ENCODE measurements at places on chromosomes 12 and 14.
A peak's percentile ranks its signal among the peaks of the same experiment; 100 is the strongest.

DNA sequence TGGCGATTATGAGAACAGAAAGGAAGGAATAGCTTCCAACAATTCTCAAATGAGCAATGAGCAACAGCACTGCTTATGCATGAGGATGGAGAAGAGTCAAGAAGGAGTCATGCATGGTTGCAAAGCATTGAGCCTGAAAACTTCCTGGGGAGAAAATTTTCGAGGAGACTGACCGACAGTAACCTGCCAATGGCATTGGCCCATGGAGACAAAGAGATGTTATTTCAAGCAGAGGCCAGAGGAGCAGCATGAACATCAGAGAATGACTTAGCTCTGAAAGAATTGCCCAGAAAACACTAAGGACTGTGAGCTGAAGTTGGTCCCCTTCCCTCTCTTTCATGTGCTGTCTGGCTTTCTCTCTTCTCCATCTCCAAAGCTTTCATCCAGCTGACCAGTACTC is 343.4 kb downstream of the ADAMTS20 start:
- peak; percentile 64 for DNase-seq

DNA sequence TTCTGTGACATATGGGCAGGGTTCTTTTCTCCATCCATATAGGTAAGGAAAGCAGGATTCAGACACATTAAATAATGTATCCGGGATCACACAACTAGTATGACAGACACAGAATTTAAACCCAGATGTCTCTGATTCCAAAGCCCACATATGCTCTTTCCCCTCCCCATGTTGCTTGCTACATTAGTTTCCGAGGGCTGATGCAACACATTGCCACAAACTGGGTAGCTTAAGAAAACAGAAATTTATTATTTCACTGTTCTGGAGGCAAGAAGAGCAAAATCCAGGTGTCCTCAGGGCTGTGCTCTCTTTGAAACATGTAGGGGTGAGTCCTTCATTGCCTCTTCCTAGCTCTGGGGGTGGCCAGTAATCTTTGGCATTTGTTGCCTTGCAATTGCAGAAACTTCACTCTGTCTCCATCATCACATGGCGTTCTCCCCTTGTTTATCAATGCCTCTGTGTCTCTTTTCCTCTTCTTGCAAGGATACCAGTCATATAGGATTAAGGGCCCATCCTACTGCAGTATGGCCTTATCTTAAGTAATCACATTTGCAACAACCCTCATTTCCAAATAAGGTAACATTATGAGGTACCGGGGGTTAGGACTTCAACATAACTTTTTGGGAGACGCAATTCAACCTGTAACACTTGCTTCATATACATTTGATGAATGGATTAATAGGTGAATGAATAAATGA is 83.0 kb upstream of the CCND2 start:
- DNase-seq: no peak

- no peak for DNase-seq
These were observed 167.1 kb upstream of the OR4E1 start for GRCh38 chr14:21840765-21841164.

DNA sequence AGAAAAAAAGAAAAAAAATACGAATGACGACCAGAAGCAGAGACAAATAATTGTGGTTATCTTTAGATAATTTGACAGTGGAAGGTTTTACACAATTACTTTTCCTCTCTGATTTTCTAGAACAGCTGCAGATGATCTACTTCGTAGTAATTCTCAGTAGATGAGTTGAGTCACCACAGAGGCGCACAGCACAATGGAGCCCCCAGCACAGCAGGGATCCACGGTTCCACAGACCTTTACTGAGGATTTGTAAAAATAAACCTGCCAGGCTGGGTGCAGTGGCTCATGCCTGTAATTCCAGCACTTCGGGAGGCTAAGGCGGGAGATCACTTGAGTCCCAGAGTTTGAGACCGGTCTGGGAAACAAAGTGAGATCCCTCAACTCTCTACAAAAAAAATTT is 29.3 kb downstream of the AMN start:
- DNase-seq: no peak

DNA sequence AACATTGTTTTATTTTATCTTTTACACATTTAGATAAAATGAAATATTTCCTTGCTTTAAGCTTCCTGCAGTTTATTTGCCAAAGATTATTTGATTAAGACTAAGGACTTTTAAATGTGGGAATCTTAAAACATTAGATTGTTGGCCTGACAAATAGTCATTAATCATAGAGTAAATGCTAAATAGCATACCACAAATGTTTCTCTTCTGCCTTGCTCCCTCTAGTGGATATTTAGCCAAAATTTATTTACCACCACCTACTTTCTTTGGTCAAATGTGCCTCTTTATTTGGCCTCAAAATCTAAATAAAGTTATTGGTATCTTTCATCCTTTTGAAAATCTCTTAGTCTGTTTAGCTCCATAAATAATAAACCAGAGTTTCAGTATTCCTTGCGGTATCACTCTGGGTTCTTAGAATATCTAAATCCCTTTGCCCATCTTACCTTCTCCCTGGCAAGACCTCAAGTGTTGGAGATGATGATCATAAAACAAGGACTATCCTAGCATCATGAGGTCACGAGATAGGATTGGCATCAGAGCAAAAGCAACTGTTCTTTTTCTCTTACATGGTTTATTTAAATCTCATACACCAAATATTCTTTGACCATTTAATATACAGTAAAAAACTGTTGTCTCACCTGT is 150.6 kb upstream of the AEBP2 start:
- DNase-seq: no peak

- DNase-seq: no peak
These were observed 182.4 kb downstream of the EGLN3 start for GRCh38 chr14:33768458-33768830.

GRCh38 chr14:36675581-36675980 is 13.9 kb downstream of the PAX9 start:
- DNase-seq: no peak

DNA sequence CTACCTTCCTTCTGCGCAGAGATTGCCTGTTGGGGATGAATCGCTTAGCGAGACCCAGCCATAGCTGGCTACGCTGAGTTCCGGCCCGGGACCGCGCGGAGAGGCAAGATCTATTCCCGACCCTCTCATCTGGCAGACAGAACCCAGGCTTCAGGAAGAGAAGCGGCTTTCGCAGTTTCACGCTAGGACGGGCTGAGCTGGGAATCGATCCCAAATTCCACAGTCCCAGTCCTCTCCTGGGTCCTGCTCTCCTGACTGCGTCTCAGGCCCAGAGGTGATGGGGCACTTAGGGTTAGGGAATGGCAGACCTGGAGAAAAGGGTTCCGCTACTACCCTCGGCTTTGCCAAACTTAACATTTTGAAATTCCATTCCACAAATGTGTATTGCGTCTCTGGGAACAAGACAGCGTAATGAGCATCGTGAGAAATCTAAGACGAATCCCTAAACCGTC is 2.8 kb downstream of the PTPN21 start:
- DNase-seq: no peak

GRCh38 chr12:132640936-132641335 is 22.4 kb downstream of the P2RX2 start:
- DNase-seq: no peak

- DNase-seq: no peak
These were observed 711.1 kb upstream of the SEL1L start for GRCh38 chr14:82244791-82245190.

DNA sequence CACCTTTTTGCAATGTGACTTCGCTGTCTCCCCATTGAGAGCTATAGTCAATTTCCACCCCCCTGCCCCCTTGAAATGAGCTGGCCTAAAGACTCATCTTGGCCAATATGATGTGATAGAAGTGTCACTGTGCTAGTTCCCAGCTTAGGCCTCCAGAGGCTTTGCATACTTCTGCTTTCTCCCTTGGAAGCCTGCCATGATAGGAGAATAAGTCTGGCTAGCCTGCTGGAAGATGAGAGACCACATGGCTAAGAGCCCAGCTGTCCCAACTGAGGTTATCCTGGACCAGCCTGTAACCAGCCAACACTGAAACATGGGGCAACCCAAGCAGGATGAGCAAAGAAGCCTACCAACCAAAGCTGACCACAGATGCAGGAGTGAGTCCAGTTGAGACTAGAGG is 196.9 kb downstream of the GRIN2B start:
- no peak for DNase-seq

DNA sequence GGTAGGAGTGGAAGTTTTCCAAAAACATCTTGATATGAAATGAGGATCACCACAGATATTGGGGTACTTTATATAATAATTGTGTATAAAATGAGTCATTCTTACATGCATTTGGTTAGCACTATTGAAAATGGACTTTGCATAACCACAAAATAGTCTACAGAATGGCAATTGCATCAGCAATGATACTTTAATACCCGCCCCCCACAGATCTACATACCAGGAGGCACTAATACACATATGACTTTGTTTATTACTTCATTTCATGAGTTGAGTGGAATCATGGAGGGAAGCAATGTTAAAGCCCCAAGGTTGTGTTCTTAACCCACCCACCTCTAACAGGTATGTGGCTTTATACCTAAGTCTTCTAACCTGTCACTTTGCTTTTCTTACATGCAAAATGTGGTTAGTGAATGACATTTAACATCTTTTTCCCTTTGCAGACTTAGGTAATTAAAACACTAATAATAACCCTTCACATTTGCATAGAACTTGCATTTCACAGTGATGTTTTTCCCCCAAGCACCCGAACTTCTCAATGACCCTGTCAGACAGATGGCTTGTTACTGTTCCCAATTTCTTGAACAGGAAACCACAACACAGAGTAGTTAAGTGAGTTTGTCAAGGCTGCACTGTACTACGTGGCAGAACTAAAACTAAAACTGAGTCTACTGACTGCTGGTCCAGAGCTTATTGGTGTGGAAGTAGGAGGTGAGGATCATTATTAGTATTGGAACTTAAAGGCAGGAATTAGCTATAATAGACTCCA is 101.9 kb downstream of the NPAS3 start:
- no peak for DNase-seq

GRCh38 chr12:132586929-132587328 is 23.5 kb downstream of the LRCOL1 start:
- no peak for DNase-seq

DNA sequence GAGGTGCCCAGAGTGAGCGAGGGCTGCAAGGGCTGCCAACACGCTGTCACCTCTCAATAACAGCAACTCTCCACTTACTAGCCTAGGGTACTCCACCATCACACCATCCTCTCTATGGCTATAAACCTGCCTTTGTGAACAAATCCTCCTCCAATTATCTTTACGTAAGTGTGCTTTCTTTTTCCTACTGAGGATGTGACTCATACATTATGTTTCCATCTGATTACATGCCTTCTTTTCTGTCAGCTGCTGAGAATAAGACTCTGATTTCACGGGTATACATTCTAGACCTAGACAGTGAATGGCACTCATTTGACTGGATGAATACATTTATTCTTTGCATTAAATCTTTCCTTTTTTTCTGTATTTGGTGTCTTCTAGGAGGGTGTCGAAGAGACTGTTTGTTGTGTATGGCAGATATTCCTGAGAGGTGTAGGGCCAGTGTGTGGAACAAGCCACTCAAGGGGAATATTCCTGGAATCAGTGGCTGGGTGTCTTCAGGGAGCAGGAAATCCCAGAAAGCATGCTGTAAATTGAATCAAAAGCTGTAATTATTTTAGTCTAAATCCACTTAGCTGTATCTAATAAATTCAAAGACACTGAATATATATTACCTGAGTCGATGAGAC is 327.3 kb upstream of the TMTC1 start:
- no peak for DNase-seq

GRCh38 chr12:69042970-69043369 is 110.0 kb upstream of the CPM start:
- no peak for DNase-seq

DNA sequence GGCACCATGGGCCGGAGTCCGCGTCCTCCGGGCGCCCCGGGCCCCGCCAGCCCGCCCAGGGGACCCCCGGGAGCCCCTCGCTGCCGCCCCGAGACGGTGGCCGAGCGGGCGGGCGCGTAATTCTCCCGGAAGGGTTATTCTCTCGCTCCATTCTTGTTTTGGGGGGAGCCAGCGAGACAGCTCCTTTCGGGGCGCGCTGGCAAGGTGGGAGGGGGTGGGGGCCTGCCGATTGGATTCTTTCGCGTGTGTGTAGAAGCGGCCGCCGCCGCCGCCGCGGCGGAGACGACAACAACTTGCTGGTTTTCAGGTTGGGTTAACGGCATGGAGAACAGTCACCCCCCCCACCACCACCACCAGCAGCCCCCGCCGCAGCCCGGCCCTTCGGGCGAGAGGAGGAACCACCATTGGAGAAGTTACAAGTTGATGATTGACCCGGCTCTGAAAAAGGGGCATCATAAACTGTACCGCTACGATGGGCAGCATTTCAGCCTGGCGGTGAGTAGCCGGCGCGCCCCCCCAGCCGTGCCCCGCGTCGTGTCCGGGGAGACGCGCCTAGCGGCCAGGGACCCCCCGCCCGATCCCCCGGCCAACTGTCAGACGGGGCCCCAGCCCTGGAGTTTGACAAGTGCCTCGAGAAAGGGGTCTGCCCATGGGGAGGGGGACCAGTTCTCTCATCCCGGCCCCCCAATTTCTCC is 755 bp downstream of the SETD1B start:
- DNase-seq: no peak

- no peak for DNase-seq
These were observed 1.7 kb upstream of the DUSP6 start for GRCh38 chr12:89353823-89354611.

- DNase-seq: no peak
These were observed 574 bp downstream of the WNK1 start for GRCh38 chr12:752695-753610.

DNA sequence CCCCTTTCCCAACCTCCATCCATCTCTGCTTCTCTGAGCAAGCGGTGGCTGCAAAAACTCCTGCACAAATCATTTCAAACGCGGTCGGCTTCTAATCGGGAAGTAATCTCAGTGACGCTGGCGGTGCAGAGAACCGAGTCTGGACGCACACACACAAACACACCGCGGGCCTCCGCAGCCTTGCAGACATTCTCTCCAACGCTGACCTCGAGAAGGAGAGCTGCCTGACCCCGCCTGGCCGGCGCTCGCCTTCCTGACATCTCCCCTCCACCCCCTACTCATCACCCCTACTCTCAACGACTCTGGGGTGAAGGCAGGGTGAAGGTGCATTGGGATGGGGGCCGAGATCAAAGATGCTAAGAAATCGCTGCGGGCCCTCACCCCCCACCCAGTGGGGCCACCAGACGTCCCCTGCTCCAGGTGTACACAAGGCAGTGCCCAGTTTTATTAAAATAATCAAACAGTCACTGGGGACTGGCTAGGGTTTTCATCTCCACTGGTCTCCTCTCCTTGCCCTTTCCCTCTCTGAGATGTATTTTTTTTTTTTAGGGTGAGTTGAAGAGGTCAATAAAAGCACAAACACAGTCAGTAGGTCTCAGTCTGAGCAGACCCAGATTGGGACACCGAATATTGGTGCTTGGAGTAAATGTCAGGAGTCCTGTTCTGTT is 506 bp upstream of the TBX5 start:
- DNase-seq: no peak

- no peak for DNase-seq
These were observed 55.7 kb downstream of the APOBEC1 start for GRCh38 chr12:7610006-7610405.

- peak; percentile 74 for DNase-seq
These were observed 105.2 kb upstream of the ATF7IP start for GRCh38 chr12:14260011-14260993.
